ENCODE measurements at places on chromosomes 2 and 18.

GRCh38 chr2:12465631-12466135, 251.1 kb upstream of the TRIB2 start:
- DNase-seq, result no peak

GRCh38 chr2:36653155-36653554, 43.4 kb upstream of the VIT start:
- DNase-seq, result no peak

GRCh38 chr18:39480494-39481195, 1915.0 kb upstream of the CELF4 start:
- no peak for DNase-seq

GRCh38 chr2:156657809-156658208, 221.6 kb downstream of the GPD2 start:
- DNase-seq, result no peak

DNA sequence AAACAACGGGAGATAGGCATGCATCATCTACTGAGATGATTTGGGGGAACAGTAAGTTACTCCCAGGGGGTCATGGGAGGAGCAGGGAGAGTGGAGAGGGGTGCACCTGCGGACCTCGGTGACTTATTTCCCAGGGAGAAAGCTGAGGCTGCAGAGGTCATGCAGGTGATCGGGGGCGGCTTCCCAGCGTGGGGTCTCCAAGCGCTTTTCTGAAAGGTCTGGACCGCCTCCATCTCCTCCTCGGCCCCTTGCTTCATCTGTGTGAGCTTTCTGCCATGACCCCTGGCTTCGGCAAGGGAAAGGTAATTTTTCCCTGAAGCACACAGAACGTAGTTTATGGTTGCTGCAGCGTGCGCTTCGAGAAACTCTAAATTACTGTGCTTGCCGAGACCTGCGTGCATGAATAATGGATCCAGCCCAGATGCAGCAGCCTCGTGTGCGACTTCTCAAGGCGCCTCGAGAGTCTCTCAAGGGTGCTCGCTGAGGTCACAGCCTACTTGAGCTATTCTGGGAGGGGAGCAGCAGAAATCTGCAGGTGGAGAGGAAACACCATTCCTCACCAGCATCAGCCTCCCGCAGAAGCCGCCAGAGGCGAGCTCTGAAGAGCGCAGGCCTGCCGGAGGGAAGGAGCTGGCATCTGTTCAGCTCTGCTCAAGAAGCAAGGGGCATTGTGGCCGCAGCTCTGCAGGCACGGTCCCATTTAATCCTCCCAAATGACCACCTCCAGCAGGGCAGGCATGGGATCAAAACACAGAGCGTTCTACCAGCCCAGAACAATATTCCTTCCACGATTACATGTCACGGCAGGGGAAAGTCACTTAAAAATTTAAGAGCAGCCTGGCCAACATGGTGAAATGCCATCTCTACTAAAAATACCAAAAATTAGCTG, 308.4 kb upstream of the MYT1L start:
- DNase-seq, result no peak

GRCh38 chr2:5846881-5847280, 154.7 kb downstream of the SOX11 start:
- no peak for DNase-seq

GRCh38 chr2:60857056-60857455, 24.3 kb upstream of the REL start:
- DNase-seq, result no peak
